Foreskin keratinocyte (primary cell): ENCODE measurements at places on chromosomes 12 and 14. TPM values are rescaled to one million over a fixed set of nuclear protein-coding genes. Genes with fewer than 3 reads are reported as not detected.

The PRPH gene
- 0.34 TPM in 1 of 2 replicates, not detected in the other for total RNA-seq

The KRT79 gene
- not detected in 2 replicates for total RNA-seq

The SLC2A14 gene
- 0.28 and 0.31 TPM in 2 replicates for total RNA-seq

The TRPV4 gene
- 0.82 and 1.5 TPM in 2 replicates for total RNA-seq

The NFE2 gene
- 0.07 and 0.14 TPM in 2 replicates for total RNA-seq

The APOF gene
- total RNA-seq: not detected in 2 replicates

The CCDC175 gene
- total RNA-seq: not detected in 2 replicates

The CMKLR1 gene
- not detected in 2 replicates for total RNA-seq

DNA sequence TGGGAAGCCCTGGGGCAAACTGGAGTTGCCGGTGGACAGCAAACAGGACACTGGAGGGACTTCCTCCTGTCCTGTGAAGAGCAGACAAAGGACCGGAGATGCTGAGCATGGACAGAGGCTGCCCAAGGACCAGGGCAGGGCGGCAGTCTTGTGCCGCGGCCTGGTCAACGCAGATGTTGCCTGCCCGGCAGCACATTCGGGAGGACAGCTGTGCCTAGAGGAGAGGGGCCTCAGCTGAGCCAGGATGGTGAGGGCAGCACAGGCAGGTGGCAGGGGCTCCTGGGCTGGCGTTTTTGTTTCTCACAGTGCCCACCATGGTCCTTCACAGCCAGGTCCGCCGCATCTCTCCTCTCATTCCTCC lies 13.3 kb downstream of the ANKRD9 start:
- DNase-seq: no peak

- DNase-seq: peak; percentile 83
Measured at GRCh38 chr14:35336494-35337268, 44.5 kb downstream of the PSMA6 start.

GRCh38 chr14:101082436-101083384 lies 179.2 kb upstream of the RTL1 start:
- no peak for DNase-seq

- DNase-seq: no peak
Measured at GRCh38 chr14:62445570-62445969, 599.7 kb downstream of the KCNH5 start.

DNA sequence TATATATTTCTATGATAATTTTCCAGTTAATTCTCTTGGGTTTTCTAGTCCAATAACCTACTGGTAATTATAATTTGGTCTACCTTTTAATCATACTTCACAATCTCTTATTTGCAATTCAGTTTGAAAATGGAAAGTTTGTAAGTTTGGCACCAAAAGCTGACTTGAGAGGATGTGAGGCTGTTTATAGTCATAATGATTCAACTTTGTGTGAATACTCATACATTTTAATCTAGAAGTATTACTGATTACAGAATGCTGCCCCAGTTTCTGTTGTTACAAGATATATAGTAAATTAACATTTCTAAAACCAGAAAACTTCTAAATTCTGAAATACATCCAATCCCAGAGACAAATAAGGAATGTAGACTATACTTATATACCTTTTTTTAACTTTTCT lies 158.2 kb downstream of the SLC38A4 start:
- DNase-seq: no peak

DNA sequence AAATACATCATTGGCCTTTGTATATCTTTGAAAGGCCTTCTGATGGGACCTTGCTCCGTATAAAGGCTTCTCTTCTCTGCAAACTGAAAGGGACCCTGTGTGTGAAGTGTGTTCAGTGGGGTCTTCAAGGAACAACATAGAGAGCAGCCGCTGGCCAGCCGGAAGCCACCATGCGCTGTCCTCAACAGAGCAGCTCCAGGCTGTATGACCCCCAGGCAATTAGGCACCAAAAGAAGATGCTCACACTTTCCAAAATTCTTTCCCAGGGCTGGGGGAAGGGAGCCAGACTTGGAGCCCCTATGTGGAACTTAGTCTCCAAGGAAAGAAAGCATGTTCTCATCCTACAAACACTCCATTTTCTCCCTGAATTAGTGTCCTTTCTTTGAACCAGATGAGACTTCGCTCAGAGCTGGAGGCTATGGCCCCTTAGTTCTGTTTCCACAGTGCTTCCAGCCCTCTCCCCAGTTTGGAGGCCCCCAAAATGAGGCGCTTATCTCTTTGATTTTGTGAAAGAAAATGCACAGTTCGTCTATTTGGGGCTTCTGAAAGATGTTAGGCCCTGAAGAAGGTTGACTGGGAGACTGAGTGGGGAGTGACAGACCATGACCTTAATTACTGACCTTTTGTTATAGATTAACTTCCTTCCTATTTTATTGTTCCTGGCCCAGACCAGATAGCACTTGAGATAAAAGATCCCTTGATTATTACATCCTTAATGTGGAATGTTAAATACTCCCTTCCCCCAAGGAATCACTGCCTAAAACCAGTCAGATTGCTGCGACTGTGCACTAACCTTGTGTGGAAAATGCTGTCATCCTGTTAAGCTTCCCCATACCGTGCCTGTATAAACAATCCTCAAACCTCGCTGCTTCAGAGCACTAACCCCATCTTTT lies 128.3 kb upstream of the FGD4 start:
- DNase-seq: no peak

DNA sequence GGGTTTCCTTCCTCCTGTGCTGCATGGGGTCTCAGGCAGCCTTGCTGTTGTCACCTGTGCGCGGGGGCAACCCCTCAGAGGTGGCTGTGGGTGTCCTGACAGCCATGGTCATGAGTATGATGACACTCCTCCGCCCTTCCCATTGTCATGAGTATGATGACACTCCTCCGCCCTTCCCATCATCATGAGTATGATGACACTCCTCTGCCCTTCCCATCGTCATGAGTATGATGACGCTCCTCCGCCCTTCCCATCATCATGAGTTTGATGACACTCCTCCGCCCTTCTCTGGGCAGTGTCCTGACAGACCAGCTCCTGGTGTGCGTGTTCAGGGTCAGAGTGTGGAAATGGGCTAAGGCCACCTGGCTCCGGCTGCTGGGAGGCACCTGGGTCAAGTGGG lies 40.0 kb downstream of the FBRSL1 start:
- no peak for DNase-seq

DNA sequence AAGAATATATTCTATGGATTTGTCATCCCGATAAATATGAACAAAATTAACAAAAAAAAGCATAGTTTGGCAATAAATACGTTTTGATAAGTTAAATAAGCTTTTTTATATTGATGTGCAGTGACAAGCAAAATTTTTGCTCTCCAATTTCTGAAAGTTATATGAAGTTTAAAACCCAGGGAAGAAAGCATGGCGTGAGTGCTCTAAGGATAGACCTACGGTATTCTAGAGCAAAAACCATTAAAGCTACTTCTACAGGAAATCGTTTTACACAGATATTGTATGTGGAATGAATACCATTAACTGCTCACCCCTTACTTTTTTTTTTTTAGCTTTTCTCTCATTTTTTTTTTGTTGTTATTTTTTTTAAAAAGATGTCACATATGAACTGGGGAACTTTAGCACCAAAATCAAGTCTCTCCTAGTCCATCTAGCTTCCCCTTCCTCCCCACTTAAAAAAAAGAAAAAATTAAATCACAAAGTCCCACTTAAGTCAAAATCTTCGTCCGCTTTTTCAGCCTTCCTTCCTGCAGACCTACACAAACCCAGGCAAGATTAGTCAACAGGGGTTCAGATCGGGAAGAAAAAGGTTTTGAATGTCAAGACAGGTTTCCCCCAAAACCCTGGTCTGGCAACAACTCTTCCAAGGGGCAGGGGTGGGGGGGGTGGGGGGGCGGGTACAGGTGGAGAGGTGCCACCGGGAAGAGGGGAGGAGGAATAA lies 4.4 kb downstream of the ZFP36L1 start:
- no peak for DNase-seq

- DNase-seq: no peak
Measured at GRCh38 chr12:47799357-47799955, 20.2 kb downstream of the HDAC7 start.

DNA sequence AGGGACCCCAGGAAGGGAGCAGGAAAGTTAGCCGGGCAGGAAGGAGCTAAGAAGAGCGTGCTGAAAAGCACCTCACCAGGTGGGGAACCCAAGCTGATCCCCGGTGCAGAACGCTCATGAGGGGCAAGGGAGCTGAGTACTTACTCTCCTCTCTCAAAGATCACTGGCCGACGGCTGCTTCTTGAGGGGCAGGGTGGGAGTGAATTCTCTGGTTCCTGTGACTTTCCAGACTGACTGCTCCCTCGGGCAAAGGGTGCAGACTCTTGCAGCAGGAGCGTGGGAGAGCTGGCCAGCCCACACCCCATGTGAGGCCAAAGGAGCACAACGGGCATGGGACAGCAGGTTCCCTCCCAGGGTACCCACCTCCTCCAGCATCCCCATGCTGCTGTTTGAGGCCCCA lies 44.9 kb upstream of the DIO3 start:
- DNase-seq: no peak

DNA sequence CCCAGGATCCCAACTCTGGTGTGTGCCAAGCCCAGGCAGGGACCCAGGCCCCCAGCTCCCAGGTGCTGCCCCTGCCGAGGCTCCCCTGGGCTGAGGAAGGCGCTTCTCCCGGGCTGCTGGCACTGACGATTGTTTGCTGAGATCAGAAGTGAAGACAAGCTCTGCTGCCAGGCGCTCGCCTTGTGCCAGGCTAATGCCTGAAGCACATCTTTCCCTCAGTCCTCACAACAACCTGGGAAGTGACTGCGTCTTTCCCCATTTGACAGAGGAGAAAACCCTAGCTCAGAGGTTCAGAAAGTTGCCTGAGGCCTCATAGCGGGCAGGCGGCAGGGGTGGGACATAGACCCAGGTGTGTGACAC lies 36.8 kb downstream of the ANKRD9 start:
- DNase-seq: no peak
